ENCODE measurements at places on chromosomes 3 and 15.

GRCh38 chr3:52433328-52433995 is 11.4 kb downstream of the SEMA3G start:
- no peak for DNase-seq

GRCh38 chr3:125316246-125316645 is 58.9 kb downstream of the ZNF148 start:
- DNase-seq, result no peak

GRCh38 chr15:50128266-50128665 is 9.2 kb upstream of the ATP8B4 start:
- DNase-seq, result no peak

- DNase-seq, result no peak
These were observed 101.6 kb downstream of the TMEM266 start for GRCh38 chr15:76161153-76162035.

- DNase-seq, result no peak
These were observed 274.0 kb downstream of the BBX start for GRCh38 chr3:107796791-107797190.

DNA sequence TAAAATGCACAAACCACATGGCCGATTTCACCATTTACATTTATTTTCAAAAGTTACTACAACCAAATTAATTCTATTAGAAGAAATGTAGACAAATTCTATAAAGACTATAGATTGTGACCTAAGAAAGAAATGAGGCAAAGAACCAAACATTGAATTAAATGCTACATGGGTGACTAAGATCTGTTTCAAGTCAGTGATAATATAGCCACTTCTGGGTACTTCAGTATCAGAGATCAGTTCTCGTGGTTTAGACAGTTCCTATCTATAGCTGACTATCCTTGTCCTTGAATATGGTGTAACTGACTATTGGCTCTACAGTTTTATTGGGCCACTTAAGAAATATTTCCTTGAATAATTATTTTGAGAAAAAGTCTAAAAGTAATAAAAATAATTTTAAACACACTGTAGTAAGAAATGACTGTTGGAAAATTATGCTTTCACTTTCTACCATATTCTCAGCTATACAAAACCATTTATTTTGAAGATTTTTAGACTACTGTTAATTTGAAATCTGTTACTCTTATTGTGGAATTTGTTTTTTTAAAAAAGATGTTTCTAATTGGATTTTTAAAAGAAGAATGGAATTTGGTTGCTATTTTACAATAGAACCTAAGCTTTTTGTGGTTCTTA is 14.1 kb downstream of the KCNMB3 start:
- no peak for DNase-seq

GRCh38 chr3:194128202-194128918 is 7.6 kb upstream of the HES1 start:
- no peak for DNase-seq
